Retinal pigment epithelial cell (primary cell): ENCODE measurements at places on chromosomes 16 and 17.

- no peak for DNase-seq
These were observed 136.9 kb downstream of the MAP2K6 start for GRCh38 chr17:69551212-69552010.

DNA sequence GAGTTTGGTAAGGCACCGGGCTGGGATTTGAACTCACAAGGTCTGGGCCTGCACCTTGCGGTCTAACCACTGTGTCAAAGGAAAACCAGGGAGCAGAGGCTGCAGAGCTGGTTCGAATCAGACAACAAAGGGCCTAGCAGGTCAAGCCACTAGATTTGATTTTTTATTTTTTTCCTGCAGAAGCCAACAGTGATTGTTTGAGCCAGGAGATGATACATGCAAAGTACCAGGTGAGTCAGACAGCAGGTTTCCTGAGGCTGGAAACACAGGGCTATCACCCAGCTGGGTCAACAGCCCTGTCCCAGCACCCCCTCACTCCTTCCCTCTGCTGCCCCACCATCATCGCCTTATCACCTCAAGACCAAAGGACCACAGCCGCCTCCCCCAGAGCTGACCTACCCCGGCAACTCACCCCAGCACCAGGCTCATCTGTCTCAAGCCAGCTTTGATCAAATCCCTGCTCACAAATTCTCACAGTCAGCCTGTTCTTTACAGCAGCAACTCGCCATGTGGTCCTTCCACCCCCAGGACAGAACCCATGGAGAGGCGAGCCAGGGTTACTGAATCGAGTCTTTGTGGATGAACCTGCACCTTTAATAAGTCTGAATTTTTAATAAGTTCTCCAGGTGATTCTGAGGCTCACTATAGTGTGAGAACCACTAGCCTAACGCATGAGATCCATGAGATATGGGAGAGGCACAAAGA lies 13.0 kb upstream of the KRT19 start:
- no peak for DNase-seq

GRCh38 chr16:84959045-84959576 lies 52.2 kb downstream of the ZDHHC7 start:
- no peak for DNase-seq

- DNase-seq, result no peak
These were observed 45.8 kb downstream of the MPRIP start for GRCh38 chr17:17088086-17088485.

GRCh38 chr17:35895636-35896587 lies 15.8 kb upstream of the CCL5 start:
- DNase-seq, result no peak

- no peak for DNase-seq
These were observed 18.7 kb upstream of the SUPT4H1 start for GRCh38 chr17:58370716-58371115.

DNA sequence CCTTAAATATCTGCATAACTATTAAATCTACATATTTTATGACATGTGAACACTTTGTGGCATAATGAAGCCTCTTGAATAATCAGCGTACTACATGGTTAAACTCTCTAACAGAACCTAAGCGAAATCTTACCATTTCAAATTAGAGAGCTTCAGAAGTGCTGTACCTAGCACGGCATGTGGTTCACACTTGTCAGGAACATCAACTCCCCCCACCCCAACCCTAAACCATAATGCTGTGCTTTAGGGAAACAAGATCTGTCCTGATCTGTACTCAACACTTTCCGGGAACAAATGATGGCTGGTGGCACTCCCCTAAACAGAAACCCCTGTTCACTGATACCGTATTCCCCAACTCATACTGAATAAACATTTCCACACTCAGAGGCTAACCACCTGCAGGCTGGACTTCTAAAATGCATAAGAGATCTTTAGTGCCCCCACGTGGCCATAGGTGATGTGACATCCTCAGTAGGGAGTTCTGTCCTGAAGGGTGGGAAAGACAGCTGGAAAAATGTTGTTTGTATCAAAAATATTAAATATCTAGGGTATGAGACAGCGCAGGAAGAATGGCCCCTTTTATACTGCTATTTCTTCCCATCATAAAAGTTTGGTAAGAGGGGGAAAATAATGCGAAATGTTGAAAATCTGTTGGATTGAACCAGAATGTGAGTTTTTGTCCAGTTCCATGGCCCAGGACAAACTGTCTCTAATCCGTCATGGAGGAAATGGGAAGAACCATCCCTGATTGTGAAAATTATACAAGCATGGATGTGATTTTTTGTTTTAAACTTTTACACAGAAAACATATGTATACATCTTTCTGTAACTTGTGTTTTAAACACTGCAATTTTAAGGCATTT lies 88.6 kb downstream of the USP31 start:
- DNase-seq, result peak; percentile 13

GRCh38 chr17:7632492-7632894 lies 2.6 kb downstream of the SHBG start:
- no peak for DNase-seq

- DNase-seq, result no peak
These were observed at the start of gene SCIMP for GRCh38 chr17:5234645-5235576. Gene SCIMP, minus strand, starts transcription at chr17:5234860. Its CDS starts 105 bp downstream, at chr17:5234755.

GRCh38 chr16:17574256-17574655 lies 103.5 kb upstream of the XYLT1 start:
- no peak for DNase-seq

- no peak for DNase-seq
These were observed 5.7 kb upstream of the FLYWCH1 start for GRCh38 chr16:2905988-2906387.
